ENCODE measurements at places on chromosomes 11 and 22. TPM values are rescaled to one million over a fixed set of nuclear protein-coding genes. Genes with fewer than 3 reads are reported as not detected.

The SLC6A5 gene
- total RNA-seq: not detected

The ZP1 gene
- not detected for total RNA-seq

The WNT11 gene
- 1.1 TPM for total RNA-seq

The CHKA gene
- 32.8 TPM for total RNA-seq

The C11orf91 gene
- total RNA-seq: 1.3 TPM

The WNT7B gene
- total RNA-seq: 135 TPM

The RASSF10 gene
- 7.6 TPM for total RNA-seq

The CYB561A3 gene
- 50.3 TPM for total RNA-seq

The E2F8 gene
- total RNA-seq: 6.1 TPM

The ANO3 gene
- not detected for total RNA-seq

The NELL1 gene
- total RNA-seq: not detected

The LRRC75B gene
- total RNA-seq: 8.9 TPM

The ISX gene
- not detected for total RNA-seq

The MIAT gene
- total RNA-seq: 0.34 TPM

The LRRC10B gene
- total RNA-seq: 0.24 TPM

The UQCC3 gene
- total RNA-seq: 38.3 TPM

The CREB3L1 gene
- total RNA-seq: 5.2 TPM

The PHOX2A gene
- not detected for total RNA-seq

The HPX gene
- total RNA-seq: 0.67 TPM

The SLC29A2 gene
- total RNA-seq: 4.9 TPM

The CADM1 gene
- 21.8 TPM for total RNA-seq

The OR5B21 gene
- total RNA-seq: not detected

The HTATIP2 gene
- 184 TPM for total RNA-seq

The TMEM45B gene
- 0.08 TPM for total RNA-seq

The OR52K1 gene
- not detected for total RNA-seq

The TNNT3 gene
- not detected for total RNA-seq

The OR8G5 gene
- not detected for total RNA-seq

The NEFH gene
- total RNA-seq: 0.07 TPM

The TMX2 gene
- total RNA-seq: 153 TPM

The APOL5 gene
- total RNA-seq: not detected

The SCO2 gene
- 5.1 TPM for total RNA-seq

The DNAJB13 gene
- not detected for total RNA-seq

Measured in A549 treated with RU486 at 1 μM for 4 hours (cell line).